Right ventricle myocardium inferior (tissue), 1 donor: ENCODE measurements at places on chromosomes 5 and 9.

- DNase-seq = no peak
Observed at GRCh38 chr5:143350751-143351602, 52.5 kb downstream of the NR3C1 start.

DNA sequence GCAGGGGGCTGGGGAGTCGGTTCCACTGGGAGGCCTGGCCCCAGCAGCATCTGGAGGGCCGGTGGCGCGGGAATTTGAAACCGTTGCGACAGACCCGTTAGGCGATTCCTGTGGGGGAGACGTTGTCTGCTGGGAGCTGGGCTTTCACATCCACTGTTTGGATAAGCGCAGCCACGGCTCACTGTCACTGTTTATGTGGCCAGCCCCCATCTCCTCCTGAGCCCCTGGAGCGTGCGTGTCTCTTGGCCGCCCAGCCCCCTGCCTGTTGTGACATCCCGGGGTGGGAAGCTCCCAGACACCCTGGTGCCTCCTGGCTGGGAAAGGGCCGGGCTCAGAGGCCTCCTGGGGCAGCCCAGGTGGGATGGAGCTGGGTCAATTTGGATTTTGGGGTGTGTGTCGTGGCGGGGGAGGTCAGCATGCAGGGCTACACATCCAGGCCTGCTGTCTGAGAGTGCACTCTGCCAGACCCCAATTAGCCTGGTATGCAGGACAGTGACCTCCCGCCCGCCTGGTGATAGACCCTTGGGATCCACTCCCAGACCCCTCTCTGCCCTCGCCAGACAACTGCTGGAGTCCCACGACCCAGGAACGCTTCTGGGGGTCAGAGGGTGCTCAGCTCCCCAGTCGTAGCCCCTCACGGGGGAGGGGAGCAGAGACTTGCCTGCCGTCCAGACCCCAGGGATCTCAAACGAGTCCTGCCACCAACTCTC lies 62.0 kb upstream of the RNU6ATAC start:
- DNase-seq = peak; percentile 62

GRCh38 chr5:113794981-113795380 lies 281.5 kb downstream of the YTHDC2 start:
- no peak for DNase-seq

DNA sequence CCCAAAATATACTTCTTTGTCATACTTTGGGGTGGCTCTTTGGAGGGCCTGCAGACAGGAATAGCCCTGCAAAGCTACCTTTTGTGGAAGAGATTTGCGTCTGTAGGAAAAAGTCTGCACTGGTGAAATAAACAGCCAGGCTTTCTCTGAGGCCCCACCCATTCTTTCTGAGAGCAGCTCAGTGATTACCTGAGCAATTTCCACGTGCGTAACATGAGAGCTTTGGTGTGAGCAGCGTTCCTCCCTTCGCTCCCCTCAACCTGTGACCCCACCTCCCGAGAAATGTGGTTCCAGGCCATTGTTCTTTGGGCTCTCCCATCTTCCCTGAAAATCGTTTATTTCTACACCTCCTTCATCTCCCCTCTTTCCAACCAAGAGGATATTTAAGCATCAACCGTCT lies 23.8 kb upstream of the FBP1 start:
- no peak for DNase-seq

- DNase-seq = no peak
Observed at GRCh38 chr9:85223506-85224125, 518.1 kb downstream of the AGTPBP1 start.

GRCh38 chr9:122392714-122393113 lies 21.9 kb downstream of the PTGS1 start:
- DNase-seq = no peak

DNA sequence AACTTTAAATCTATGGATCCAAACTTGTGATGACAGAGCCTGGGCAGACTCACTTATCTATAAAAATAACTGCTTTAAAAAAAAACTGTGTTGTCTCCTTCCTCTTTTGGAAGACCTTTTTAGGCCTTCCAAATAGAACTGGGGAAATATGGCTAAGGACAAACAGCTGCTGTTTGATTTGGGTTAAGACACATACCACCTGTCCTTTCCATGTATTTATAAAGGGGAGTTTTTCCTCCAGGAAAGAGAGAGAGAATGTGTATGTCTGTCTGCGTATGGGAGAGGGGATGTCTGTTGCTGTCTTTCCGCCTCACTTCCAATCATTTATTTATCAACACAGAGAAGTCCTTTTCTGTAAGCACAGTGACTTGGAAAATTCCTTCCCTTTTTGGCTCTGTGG lies 2.8 kb downstream of the ARHGEF37 start:
- no peak for DNase-seq

GRCh38 chr9:125538092-125538473 lies 168.9 kb downstream of the MAPKAP1 start:
- DNase-seq = no peak

GRCh38 chr5:134576386-134577021 lies 51.0 kb downstream of the JADE2 start:
- peak; percentile 33 for DNase-seq

DNA sequence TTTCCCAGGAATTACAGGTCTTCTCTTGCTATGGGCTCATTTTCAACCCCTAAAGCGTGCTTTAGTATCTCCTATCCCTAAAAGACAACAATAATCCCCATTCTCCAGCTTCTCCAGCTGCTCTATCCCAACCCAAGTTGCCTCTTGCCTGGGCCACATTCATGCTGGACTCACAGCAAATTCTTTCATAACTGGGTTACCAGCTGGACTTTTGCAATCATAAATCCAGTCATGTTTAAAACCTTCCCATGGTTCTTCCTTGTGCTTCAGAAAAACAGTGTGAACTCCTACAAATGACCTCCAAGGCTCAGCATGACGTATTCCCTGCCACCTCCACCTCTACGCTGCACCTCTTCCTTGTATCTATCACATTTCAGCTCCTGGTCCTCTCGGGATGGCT lies 346.9 kb downstream of the GADD45G start:
- no peak for DNase-seq

GRCh38 chr5:177469750-177470525 lies 3.5 kb downstream of the DBN1 start:
- DNase-seq = no peak

- DNase-seq = no peak
Observed at GRCh38 chr5:68406767-68407241, 191.2 kb downstream of the PIK3R1 start.

DNA sequence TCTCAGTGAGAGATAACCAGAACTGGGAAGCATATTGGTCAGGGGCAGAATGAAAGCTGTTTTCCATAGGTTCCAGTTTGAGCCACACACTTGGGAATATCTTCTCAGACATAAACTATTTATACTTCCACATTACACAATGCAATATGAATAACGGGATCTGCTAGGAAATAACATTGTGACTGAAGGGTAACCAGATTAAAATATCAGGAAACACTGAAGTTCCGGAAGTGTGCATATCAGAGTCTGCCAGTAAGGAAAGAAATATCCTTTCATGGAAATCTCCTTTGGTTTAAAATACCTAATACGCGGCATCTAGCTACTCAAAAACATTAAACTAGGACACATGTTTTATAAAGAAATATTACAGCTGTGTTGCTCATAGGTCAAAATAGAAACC lies 56.3 kb downstream of the ST8SIA4 start:
- no peak for DNase-seq

GRCh38 chr5:20636686-20637085 lies 648.7 kb upstream of the CDH18 start:
- DNase-seq = no peak

DNA sequence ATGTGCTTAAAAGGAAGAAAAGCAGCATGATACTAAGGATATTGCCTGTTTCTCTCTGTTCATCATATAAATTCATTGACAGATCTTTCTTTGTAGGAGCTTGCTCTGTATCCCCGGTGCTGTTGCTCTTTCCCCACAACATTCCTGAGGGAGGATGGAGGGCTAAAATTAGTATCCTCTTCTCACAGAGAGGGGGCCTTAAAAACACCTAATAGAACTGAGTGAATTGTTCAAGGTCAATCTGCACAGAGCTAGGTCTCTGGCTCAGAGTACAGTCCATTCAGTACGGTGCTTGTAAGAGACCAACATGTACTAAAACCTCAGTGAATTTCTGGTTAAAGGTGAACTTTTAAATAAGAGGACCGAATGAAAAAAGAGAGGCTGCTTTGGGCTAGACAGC lies 88.7 kb downstream of the PALM2AKAP2 start:
- no peak for DNase-seq

DNA sequence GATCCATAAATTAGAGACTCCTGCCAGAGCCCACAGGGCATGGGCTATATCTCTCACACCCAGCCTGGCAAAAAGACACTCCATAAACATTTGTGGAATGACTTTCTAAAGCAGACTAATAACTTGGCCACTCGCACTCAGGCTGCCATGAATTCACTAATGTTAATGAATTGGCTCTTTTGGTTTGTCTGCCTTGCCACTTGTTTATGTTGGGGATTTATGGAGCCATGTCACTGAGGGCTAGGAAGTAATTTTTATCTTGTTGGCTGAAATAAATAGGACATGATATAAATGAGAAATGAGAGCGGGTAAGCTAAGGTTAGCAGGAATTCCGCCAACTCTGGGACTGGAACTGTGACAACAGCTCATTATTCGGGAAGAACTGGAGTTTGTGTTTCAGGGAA lies 55.2 kb downstream of the DROSHA start:
- no peak for DNase-seq

GRCh38 chr5:43592363-43592762 lies 10.6 kb upstream of the NNT start:
- no peak for DNase-seq

- DNase-seq = no peak
Observed at GRCh38 chr5:59040804-59041201, 457.9 kb downstream of the RAB3C start.

DNA sequence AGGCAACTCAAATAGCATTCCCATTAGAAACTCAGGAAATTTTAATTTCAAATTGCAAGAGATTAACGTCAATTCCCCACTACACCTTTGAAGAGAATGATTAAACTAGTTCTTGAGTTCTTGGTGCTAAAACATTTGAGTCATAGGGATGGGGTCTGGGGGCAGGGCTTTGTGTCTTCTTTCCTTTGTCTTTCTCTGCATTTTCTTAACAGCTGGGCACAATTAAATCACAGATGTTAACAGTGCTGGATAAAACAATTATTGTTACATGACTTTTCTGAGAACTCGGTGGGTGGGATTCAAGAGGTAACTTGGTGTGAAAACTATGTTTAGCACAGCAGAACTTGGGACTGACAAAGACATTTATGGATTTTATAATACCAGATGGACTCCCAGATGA lies 351.9 kb upstream of the TNC start:
- no peak for DNase-seq
